Osteocyte (in vitro differentiated cells): ENCODE measurements at places on chromosomes 1 and 21.

GRCh38 chr1:232837087-232837486 lies 31.9 kb downstream of the MAP10 start:
- peaks cover 28% of the 10 kb centered on the region for H3K27me3 ChIP-seq
- H3K4me3 ChIP-seq = no peak overlapping the region
- H3K4me1 ChIP-seq = no peaks in the 10 kb centered on the region
- DNase-seq = no peak

GRCh38 chr1:241627453-241628259 lies 12.5 kb downstream of the CHML start:
- H3K27me3 ChIP-seq = no peaks in the 10 kb centered on the region
- no peak for DNase-seq
- H3K27ac ChIP-seq = no peak overlapping the region
- H3K36me3 ChIP-seq = peaks cover 7% of the 10 kb centered on the region

- no peak overlapping the region for H3K4me3 ChIP-seq
- H3K36me3 ChIP-seq = peaks cover 3% of the 10 kb centered on the region
- H3K4me1 ChIP-seq = peaks cover 4% of the 10 kb centered on the region
- H3K27ac ChIP-seq = no peak overlapping the region
- no peak for DNase-seq
- no peaks in the 10 kb centered on the region for H3K27me3 ChIP-seq
Observed at GRCh38 chr1:9871021-9871420, 39.0 kb downstream of the CTNNBIP1 start.

DNA sequence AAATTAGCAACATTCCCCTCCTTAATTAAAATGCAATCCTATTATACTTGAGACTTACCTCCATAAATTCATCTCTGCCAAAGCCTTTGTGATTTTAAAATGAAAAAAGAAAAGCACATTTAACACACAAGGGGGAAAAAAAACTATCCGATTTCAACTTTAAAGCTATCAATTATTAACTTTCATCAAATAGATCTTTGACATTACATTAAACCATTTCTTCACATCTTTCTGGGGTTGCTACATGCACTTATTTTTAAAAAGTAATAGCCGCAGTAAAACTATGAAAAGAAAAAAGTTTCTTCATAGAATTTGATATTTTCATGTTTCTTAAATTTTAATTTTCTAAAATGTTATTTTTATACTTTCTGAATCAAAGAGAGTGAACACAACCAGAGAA lies 71.0 kb downstream of the EVI5 start:
- H3K27ac ChIP-seq = no peak overlapping the region
- H3K27me3 ChIP-seq = no peaks in the 10 kb centered on the region
- H3K36me3 ChIP-seq = peaks cover 8% of the 10 kb centered on the region
- no peak for DNase-seq

DNA sequence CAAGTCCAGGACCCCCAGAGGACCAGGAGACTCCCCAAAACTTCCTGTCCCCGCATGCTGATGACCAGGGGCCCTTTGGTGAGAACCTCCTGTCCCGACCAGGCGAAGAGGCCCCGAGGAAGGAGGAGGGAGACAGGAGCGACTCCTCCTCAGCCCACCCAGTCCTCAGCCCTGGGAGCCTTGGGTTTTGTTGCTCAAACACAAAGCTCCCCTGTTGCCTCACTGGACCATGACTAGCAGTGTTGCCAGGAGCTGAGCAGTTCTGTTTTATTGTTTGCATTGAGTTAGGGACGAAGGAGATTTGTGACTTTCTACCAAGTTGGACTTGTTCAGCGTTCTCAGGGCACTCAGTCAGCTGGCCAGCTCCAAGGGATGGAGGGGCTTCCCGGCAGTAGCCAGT lies 10.0 kb downstream of the UMODL1 start:
- H3K4me3 ChIP-seq = no peak overlapping the region
- no peaks in the 10 kb centered on the region for H3K36me3 ChIP-seq
- H3K27me3 ChIP-seq = no peaks in the 10 kb centered on the region
- peaks cover 17% of the 10 kb centered on the region for H3K4me1 ChIP-seq
- no peak overlapping the region for H3K27ac ChIP-seq

DNA sequence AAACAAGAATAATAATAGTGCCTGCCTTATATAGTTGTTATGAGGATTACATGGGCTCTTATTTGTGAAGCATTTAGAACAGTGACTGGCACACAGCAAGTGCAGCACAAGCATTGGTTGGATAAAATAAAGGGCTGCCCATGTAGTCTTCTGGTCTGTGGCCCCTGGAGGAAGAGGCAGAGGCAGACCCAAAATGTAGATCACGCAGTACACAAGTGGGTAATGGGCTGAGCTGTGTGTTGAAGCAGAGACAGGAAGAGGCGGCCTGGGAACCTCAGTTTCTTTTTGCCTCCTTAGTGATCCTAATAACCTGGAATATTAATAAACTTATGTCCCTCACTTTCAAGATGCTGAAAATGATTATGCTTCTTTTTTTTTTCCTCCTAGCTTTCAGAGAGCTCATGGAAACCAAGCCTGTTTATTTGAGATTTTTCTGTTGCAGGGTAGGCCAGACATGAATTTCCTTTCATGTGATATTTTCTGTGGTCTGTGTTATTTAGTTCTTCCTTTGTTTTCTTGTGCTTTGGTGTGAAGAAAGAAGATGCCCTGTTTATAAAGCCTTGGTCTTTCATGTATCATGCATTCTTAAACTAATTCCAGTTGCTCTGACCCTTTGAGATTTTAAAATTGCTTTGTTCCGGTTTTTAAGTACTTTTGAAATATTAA lies 42.5 kb downstream of the LRRC8D start:
- H3K27me3 ChIP-seq = no peaks in the 10 kb centered on the region
- H3K27ac ChIP-seq = no peak overlapping the region
- DNase-seq = no peak
- no peak overlapping the region for H3K4me3 ChIP-seq
- H3K4me1 ChIP-seq = peaks cover 18% of the 10 kb centered on the region
